ENCODE measurements at places on chromosomes 2 and 18. TPM values are rescaled to one million over a fixed set of nuclear protein-coding genes. Genes with fewer than 3 reads are reported as not detected.

DNA sequence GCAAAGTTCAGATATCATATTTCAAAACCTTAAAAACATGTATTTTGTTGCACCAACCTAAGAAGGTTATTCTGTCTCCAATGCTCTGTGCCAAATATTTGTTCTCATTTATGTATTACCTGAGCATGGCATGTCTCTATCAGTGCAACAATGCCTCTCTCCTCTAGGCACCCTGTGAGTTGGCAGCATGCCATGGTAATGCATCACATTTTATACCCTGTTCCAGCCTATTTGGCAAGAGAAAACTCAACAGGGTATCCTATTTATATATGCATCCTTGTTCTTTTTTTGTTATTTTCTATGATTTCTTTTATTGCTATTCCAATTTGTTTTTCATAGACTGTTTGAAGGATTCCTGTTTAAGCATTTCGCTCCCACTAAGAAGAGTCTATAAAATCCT, 126.3 kb upstream of the NRXN1 start:
- no peak for DNase-seq

DNA sequence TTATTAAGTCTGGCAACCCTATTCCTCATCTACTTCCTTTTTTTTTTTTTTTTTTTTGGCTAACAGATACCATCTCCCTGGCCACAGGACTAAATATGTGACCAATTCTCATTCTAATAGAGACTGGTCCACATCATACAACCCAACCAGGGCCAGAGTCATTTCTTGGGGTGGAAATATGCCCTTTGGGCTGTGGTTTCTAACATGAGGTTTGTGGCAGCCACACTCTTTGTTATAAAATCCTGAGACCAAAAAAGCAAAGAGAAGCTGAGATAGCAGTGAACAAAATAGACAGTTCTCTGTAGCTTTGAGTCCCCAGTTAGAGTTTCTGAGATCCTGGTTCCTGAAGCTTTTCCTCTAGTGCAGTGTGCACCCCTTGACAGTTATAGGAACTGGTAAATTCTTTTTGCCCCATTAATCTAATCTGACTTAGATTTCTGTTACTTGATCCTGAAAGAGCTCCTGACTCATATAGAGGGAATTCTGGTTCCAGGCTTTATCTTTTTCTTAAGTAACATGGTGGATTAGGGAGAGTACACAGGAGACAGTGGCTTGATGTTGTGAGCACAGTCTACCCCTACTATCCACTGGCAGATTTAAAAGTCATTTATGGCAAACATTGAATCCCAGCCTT, 86.8 kb downstream of the MAIP1 start:
- no peak for DNase-seq

GRCh38 chr2:131567891-131568290, 40.2 kb downstream of the CCDC74A start:
- DNase-seq: no peak

DNA sequence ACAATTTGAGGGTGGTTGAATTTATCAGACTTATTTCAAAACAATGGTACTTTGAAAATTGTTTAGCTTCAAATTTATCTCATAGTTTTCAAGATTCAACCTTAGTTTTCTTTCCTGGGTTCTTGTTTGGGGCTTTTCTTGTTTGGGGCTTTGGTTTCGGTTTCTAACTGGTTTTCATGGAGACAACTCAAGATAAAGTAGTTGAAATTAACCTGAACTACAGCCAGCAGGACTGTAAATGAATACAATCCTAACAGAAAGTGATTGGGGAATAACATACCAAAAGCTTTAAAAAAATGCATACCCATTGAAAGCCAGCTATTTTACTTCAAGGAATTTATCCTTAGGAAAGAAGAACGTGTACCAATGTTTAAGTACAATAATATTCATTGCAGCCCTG, 133.5 kb upstream of the SLC14A2 start:
- DNase-seq: no peak

DNA sequence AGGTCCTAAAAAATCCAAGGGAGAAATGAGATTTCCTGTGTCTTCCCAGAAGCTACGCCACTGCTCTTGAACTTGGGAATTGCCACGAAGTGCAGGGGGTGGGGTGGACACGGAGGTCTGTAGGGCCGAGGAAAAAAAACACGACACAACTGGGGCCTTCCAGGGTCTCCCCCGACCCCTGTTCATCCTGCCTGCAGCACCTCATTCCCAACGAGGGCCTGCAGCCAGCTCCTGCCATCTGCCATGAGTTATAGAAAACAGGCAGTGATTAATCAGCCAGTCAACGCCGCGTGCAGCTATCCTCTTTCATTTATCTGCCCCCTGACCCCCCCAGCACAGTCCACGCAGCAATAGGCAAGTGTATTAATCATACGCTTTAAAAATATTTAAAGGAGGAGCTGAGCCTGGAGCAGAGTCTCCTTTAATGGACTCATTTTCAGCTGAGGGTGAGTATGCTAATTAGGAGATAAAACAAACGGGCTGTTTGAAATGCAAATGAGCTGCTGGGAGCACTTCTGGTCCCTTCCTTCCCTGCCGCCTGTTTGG, 209.9 kb downstream of the TFCP2L1 start:
- peak; percentile 59 for DNase-seq

DNA sequence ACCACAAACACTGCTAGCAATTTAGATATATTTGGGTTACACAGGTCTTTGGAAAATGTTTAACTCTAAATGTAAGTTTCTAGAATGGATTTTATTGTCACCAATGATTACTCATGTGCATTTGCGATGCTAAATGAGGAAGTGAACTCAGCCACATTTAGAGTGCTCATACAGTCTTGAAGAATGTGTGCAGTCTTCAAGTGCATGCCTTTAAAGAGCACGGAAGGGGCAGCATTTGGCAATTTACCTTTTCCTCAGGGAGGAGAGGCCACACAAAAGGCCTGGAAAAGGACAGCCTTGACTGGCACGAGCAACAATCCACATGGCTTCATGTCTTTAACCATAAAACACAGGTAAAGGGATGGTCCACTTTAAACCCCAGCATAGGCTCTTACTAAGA, 78.5 kb upstream of the STK17B start:
- no peak for DNase-seq

The TNFAIP6 gene
- total RNA-seq: 1.9 TPM

DNA sequence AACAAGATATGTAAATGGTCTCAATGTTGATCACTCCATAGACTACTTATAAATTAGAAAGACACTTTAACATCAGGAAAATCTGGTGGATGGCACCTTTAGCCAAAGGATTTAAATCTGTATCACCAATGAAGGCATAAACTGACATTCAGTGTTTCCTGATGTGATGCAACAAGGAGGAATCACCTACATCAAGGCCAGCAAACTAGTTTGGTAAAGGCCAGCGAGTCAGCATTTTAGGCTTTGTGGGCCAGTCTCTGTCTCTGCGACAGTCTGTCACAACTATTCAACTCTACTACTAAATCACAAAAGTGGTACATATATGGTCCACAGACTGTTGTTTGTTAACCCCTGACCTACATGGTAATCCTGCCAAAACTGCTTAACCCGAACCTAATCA, 33.3 kb downstream of the C2orf76 start:
- DNase-seq: no peak

The DNAJC5G gene
- not detected for total RNA-seq

DNA sequence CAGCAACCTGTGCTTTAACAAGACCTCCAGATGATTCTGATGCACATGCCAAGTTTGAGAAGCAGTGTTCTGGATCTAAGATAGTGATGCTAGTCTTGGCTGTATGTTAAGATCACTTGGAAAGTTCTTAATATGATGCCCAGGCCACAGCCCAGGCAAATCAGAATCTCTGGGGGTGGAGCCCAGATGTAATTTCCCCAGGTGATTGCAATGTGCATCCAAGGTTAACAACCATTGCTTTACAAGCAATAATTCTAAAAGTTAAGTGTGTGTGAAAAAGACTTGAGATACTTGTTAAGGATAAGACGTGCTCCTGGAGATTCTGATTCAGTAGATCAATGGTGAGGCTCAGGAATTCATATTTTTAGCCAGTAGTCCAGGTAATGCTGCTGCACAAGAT, 44.3 kb upstream of the MYO1B start:
- no peak for DNase-seq

The REG1B gene
- total RNA-seq: not detected

DNA sequence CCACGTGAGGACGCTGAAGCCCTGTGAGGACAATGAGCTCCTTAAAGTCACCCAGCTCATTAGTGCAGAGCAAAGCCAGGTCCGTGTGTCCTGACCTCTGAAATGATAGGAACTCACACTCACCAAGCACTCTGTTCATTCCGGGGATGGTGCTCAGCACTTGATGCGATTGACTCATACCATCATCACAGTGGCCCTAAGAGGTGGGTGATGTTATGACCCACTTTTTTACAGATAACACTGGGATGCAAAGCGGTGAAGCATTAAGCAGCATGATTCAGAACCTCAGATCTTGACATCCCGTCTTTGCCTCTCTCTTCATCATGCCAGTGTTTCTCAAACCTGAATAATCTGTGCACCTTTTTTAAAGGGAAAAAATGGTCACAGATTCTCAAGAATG, 234.8 kb downstream of the ALPK2 start:
- no peak for DNase-seq

The CAPN14 gene
- 0.62 TPM for total RNA-seq

DNA sequence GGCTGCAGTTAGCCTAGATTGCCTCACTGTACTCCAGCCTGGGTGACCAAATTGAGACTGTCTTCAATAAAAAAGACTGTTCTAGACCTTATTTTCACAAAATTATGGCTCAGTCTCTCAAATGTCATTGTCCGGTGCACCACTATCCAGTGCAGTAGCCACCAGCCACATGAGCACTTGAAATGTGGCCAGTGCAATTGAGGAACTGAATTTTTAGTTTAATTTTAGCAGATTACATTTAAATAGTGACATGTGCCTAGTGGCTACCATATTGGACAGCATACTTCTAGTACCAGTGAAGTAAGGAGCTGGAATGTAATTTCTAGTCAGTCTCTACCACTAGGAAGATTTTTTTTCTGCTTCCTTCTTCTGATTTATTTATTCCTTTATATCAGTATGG, 39.4 kb downstream of the KCMF1 start:
- DNase-seq: no peak

DNA sequence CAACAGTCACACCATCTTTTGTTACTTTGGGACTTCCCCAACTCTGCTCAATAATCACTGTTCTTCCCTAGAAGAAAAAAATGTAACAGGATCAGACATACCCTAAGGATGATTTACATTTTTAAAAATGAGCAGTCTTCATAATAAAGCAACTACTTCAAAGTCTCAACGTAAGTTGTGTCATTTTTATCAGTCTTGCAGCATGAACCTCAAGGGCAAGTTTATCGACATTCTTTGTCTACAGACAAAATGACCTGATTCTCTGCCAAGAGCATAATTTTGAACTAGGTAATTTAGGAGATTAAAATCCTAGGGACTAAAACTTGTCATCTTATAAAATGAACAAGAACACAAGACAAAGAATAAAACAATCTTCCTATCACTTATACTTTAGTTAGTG, 2.3 kb downstream of the HSPD1 start:
- no peak for DNase-seq

The LONRF2 gene
- 3.6 TPM for total RNA-seq

GRCh38 chr18:27780061-27780745, 396.7 kb downstream of the CDH2 start:
- DNase-seq: no peak

The HTR2B gene
- 0.44 TPM for total RNA-seq

The TUBA4B gene
- total RNA-seq: not detected

- no peak for DNase-seq
Observed at GRCh38 chr18:62109676-62110075, 77.2 kb downstream of the PIGN start.

DNA sequence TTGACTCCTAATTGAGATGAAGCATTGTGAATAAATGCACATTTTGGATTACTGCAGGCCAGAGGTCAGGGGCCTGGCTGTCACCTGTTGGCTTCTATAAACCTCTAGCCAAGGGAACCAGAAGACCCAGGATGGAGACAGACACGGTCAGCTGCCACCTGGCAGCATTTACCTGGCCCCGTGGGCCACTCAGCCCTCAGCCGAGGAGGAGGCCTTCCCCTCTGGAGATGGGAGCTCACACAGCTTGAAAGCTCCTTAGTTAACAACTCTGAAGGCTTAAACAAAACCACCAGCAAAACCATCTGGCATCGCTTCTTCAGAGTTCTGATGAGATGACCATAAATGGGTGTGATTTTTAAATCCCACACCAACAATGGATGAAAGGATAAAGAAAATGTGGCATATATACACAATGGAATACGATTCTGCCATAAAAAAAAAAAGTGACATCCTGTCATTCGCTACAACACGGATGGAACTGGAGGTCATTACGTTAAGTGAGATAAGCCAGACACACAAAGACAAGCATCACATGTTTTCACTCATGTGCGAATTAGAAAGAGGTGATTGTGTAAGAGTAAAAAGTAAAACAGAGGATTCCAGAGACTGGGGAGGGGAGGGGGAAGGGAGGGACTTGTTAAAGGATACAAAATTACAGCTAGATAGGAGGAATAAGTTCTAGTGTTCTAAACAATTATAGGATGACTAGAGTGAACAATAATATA, 218.4 kb downstream of the TMEM163 start:
- DNase-seq: no peak

GRCh38 chr2:164903204-164903603, 52.1 kb downstream of the SLC38A11 start:
- DNase-seq: no peak

- no peak for DNase-seq
Observed at GRCh38 chr18:37660658-37661057, 95.1 kb upstream of the CELF4 start.

The TCF23 gene
- 0.42 TPM for total RNA-seq

- DNase-seq: no peak
Observed at GRCh38 chr18:30486856-30487255, 555.7 kb downstream of the DSC3 start.

The OTOS gene
- total RNA-seq: not detected

DNA sequence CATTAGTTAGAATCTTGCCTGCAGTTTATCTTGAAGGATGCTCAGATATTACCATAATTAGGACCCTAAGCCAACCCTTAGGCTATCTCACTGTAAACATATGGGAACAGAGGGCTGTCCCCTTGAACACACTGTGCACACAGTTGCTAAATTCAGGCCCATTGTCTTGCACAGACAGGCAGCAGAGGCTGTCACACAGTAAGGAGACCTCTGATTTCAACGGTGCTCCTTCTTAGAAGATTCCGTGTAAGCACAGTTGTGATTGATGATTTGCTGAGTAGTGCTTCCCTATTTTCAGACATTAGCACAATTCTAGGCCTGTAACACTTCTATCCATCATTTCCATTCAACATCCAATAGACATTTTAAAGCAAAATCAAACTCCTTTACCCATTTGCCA, 108.0 kb downstream of the RNF152 start:
- no peak for DNase-seq

The TBR1 gene
- not detected for total RNA-seq

- DNase-seq: no peak
Observed at GRCh38 chr18:22272242-22272641, 102.9 kb downstream of the GATA6 start.

DNA sequence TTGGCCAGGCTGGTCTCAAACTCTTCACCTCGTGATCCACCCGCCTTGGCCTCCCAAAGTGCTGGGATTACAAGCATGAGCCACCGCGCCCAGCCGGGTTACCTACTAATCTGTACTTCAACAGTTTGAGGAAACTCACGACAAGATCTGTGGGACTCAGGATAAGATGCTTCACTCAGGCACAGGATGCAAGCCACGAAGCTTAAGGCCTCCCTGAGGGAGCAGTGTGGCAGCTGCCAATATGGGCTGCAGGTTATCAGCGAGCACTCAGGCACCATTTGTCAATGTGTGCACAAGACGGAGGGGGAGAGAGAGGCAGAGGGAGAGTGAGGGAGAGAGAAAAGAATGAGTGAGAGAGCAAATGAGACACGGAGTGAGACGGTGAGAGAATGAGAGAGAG, 173.6 kb upstream of the RAB6C start:
- DNase-seq: no peak
